Fibroblast of skin of abdomen (primary cell): ENCODE measurements at places on chromosomes 2 and 18.

DNA sequence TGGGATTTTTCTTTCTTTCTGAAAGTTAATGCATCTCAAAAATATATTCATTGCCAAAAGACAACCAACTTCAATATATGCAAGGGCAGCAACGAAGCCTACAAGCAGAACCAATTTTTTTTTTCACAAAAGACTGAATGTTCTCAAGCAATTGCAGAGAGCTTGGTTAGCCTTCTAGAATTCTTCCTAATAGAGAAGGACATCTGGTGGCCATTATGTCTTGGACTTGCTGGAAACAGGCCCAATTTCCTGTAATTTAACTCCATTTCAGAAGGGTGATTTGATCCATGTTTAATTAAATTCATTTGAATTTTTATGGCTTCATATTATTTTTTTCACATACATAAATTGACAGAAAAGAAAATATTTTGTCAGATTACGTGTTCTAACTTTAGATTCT, 208.0 kb downstream of the TPGS2 start:
- peak; percentile 54 for DNase-seq

GRCh38 chr18:51666763-51667191, 469.3 kb upstream of the MEX3C start:
- peak; percentile 56 for DNase-seq

DNA sequence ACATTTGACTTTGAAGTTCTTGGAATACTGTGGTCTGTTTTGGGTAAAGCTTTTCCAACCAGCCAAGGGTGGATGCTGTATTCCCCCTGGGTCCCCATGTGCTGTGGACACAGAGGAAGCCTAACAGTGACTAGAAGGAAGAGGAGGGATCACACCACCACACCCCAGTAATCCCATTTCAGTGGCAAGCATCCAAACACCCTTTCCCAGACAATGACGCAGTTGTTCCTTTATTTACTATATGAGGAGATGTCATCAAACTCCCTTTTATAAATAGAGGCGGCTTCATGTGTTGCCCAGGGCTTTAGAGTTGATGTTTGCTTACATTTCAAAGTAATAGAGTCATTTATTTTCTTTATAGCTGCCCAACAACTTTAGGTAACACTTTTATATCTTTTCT, 959.4 kb upstream of the GYPC start:
- DNase-seq: no peak

- DNase-seq: peak; percentile 51
Measured at GRCh38 chr2:143742581-143742980, 613.4 kb downstream of the ARHGAP15 start.

DNA sequence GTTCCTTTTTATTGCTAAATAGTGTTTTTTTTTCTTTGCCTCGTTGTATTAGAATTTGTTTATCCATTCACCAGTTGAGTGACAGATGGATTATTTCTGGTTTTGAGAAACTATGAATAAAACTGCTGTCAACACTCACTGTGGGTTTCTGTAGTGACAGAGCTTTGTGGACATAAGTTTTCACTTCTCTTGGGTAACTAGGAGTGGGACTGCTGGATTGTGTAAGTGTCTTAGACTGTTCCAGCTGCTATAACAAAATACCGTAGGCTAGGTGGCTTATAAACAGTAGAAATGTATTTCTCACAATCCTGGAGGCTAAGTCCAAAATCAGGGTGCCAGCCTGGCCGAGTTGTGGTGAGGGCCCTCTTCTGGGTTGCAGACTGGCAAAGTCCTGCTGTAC, 71.9 kb downstream of the TNFRSF11A start:
- DNase-seq: no peak

DNA sequence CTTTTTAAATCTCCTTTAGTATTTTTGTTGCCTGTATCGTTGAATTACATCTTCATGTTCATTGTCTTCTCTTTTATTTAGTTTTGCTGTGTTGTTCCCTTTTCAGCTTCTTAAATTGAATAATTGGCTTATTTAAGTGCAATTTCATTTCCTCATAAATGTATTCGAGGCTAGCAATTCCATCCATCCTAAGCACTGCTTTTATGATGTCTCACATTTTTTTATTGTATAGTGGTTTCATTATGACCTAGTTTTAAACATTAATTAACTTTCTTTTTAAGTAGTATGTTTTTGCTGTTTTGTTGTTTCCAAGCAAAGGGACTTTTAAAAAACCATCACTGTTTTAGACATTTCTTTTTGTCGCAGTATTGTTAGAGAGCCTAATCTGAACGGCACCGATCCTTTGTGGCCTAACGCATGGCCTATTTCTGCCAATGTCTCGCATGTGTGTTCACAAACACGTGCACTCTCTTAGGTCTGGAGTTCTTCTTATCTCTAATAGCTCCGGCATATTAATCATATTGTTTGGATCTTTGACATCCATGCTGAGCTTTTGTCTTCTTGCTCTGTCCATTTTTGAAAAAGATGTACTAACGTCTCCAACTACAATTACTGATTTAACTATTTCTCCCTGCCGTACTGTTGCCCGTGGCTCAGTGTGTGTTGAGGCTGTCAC, 59.6 kb upstream of the ZNF516 start:
- DNase-seq: no peak

- no peak for DNase-seq
Measured at GRCh38 chr2:30332791-30333453, 101.6 kb downstream of the LBH start.

DNA sequence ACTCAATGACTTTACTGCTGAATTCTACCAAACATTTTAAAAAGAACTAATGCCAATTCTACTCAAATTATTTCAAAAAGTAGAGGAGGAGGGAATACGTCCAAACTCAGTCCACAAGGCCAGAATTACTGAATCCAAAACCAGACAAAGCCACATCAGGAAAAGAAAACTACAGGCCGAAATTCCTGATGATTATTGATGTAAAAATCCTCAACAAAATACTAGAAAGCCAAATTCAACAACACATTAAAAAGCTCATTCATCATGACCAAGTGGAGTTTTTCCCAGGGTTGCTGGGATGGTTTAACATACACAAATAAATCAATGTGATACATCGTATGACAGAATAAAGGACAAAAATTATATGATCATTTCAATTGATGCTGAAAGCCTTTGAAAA, 103.9 kb upstream of the UBE2E3 start:
- DNase-seq: peak; percentile 22

DNA sequence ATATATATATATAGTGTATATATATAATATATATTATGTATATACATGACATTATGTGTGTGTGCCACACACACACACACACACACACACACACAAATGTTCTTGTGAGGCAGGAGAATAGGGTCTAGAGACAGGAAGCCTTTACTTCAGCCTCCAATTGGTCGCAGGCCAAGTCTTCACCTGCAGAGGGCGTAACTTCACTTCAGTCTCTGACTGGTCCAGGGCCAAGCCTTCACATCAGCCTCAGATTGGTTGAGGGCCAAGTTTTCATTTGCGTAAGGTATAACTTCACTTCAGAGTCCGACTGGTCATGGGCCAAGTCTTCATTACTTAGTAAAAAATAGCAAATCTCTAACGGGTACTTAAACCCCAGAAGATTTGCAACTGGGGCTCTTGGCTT, 13.2 kb upstream of the SS18 start:
- no peak for DNase-seq

- DNase-seq: no peak
Measured at GRCh38 chr2:143333168-143333791, 204.1 kb downstream of the ARHGAP15 start.

DNA sequence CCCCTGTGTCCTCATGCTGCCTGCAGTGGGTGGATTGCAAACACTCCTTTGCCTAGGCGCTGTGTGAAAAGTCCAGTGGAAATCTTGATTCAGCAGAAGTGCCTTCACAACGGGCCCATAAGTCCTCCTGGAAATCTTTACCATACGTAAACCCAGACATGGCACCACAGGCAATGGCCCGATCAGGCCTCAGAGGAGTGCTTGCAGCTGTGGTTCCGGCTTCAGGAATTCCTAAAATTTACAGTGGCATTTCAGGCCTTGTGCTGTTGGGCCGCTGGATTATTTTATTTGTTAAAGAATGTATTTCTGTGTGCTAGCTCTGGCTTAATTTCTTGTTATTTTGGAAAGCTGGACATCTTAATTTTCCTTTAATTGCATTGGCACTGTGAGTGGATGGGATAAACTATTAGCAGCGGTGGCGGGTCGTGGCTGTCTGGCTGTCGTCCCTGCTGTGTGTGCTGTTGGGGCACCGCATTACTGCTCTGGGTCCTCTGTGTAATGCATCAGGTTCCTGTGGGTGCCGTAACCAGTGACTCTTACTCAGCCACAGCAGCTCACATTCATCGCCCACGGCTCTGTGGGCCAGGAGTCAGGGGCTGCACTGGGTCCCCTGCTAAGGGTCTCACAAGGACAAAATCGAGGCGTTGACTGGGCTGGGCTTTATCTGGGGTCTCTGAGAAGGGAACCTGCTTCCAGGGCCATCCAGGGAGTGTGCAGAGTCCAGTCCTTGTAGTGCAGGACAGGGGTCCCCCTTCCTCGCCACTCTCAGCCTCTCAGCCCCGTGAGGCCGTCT, 73.1 kb downstream of the RTP5 start:
- no peak for DNase-seq

DNA sequence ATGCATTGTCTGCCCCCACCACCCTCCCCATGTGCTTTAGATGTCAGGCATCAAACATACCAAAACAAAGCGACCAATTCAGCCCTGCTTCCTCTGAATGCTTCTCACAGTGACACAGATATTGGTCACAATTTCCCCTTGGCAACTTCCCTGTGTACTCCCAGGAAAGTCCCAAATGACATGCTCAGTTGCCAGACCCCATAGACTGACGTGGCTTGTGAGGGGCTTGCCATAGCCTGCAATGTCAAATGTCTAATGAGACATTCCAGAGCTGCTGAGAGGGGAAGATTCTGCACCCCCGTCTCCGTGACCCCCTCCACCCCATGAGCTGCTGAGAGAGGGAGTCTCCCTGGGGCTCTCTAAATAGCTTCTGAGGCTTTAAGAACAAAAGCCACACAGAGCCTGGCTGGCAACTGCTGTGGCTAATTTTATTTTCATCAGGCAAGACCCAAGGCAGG, 47.3 kb downstream of the RFTN2 start:
- DNase-seq: peak; percentile 27

DNA sequence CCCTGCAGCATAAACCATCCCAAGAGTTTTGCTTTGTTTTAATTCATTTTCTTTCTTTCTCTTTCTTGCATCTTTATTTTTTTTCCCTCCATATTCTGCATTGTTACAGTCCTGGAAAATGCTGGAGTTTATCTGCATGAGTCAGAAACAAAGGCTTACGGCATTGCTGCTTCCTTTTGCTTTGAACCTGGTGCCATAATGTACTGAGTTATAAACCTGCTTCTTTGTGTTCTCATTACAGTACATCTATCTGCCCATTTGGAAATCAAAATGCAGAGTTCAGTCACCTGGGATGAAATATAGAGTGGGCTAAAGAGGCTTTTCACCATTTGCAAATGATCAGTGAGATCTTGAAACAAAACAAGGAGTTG, 1009.2 kb upstream of the FANCL start:
- no peak for DNase-seq

DNA sequence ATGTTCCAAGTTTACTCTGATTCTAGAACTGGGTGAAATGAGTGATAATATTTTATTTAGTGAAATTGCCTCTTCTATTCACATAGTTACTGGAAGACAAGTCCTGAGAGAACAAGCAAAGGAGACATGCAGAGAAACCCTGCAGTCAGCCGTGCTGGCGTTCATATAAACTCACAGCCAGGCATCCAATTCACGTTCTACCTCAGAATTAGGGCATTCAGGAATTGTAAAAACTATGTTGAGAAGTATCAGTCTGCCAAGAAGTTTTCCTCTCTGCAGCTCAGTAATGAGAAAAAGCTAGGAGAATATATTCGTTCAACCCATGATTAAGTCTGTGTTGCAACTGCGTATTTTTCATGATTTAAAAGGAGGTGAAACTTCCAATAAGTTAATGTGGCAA, 156.2 kb upstream of the DSEL start:
- DNase-seq: no peak

DNA sequence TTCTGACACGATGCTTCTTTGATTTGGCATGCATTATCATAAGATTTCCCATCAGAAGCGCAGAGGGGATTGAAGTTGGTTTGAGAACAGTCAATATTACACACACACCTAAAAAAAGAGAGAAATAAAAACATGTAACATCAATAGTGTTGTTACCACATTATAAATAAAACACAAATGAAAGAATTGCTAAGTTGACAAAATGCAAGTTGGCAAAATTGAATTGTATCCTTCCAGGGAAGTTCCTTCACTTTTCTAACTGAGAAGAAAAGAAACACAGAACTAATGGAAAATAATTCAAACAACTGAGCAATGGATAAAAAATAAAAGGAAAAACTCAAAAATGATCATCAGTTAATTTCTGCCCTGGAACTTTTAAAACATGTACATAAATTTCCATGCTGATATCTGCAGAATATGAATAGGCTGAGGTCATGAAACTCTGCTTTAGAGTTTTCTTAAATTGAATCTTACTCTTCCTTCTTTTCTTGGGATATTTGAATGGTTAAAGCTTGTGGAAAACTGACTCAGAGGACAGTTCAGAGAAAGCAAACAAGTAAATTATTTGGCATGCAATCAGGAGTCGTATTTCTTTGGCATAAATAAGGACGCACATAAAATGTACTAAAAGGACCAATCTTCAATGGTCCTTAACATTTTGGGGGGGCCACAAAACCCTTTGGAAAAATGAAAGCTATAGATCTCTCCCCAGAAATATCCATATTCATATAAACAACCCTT, 152.4 kb upstream of the CAVIN2 start:
- DNase-seq: no peak

DNA sequence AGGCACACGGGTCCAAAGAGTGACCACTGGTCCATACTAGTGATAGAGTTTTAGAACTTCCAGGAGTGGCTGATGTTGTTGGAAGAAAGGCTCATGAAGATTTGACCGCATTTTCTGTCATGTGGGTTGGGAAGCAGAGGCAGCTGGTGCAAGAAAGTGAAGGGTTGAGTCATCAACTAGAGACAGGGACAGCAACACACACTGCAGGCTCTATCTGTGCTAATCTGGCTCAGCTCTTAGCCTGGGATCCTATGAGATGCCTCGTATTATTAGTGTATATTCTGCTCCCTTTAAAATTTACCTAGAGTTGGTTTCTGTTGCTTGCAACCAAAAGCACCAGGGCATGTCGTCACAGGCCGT, 2.5 kb upstream of the SH3RF3 start:
- peak; percentile 90 for DNase-seq

DNA sequence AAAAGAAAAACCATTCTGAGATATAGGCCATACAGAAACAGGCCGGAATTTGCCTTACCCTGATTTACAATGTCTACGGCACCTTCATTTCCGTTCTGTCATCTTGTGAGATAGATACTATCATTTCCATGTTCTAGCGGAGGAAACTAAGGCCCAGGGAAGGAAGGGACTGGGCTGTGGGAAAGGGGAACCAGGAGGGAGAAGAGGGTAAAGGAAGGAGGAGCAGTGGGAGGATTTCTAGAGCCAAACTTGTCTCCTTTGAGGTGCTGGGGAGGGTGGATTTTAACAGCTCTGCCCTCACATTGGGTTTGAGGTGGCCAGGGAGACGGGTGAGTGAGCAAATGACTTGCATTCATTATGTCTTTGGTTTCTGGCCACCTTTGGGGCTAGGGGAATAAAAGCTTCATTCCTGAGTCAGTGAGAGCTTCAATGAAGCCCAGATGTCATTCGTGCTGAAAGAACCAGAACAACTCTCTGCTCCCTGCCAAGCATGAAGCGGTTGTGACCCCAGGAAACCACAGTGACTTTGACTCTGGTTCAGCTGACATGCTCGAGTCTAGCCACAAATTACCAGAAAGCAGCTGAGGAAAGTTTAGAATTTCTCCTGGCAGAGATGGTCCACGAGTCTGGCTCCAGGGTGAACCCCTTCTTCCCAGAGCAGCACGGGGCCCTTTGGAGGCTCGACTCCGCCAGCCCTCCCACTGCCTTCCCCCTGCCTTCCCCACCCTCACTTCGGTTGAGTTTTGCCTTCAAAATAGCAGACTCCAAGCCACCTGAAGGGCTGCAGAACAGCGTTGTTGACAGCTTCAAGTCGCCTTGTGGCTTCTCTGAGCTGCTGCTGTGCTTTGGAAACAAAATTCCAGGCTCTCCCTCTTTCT, 3.8 kb downstream of the ACTG2 start:
- peak; percentile 95 for DNase-seq
